ENCODE measurements at places on chromosomes 3 and 15.

DNA sequence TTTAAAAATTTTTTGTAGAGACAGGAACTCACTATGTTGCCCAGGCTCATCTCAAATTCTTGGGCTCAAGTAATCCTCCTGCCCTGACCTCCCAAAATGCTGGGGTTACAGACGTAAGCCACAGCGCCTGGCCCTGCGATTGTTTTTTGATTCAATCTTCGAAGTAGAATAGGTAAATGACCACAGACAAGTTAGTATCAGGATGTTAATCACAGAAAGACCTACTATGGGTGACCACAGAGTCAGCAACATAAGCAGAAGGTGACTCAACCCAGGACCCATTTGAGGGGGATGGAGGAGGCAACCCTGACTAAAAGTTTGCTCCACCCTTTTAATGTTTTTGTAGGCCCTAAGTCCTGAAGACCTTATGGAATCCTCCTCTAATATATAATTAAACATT is 10.0 kb upstream of the USP3 start:
- DNase-seq, result no peak

GRCh38 chr15:98551936-98552562 is 96.3 kb upstream of the IGF1R start:
- DNase-seq, result no peak

GRCh38 chr3:15453991-15454625 is 26.7 kb downstream of the EAF1 start:
- no peak for DNase-seq

- peak; percentile 48 for DNase-seq
Measured at GRCh38 chr3:143433787-143434378, 314.3 kb downstream of the CHST2 start.

DNA sequence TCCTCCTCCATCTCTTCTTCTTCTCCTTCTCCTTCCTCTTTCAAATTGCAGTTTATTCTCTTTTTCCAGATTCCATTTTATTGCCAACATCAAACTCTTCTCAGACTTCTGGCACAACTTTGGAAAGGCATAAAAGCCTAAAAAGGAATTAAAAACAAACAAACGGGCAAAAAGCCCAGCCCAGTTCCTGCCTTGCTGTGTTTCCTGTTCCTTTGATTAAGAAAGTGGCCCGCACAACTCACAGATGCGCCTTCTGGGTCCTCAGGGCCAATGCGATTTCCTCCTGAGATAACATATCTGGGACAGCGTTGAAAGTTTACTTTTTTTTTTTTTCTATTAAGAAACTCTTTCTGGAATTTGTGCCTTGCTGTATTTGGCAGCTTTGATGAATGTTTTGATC is 158.7 kb upstream of the UBE3A start:
- DNase-seq, result no peak

- DNase-seq, result no peak
Measured at GRCh38 chr15:89646416-89647141, 8.7 kb downstream of the KIF7 start.

DNA sequence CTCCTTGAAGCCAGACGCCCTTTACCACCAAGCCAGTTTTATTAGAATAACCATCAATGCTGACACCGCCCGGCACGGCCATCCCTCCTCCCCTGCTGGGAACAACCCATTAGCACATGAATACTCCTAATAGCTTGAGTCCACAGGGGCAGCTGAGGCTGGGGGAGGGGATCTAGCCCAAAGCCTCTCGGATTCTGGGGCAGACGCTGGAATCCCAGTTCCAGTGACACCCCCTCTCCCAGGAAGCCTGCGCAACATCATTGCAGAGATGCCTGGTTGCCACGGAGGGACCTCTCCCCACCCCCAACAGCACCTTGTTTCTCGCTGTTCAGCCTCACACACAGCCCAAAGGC is 1.2 kb upstream of the LINGO1 start:
- peak; percentile 94 for DNase-seq

DNA sequence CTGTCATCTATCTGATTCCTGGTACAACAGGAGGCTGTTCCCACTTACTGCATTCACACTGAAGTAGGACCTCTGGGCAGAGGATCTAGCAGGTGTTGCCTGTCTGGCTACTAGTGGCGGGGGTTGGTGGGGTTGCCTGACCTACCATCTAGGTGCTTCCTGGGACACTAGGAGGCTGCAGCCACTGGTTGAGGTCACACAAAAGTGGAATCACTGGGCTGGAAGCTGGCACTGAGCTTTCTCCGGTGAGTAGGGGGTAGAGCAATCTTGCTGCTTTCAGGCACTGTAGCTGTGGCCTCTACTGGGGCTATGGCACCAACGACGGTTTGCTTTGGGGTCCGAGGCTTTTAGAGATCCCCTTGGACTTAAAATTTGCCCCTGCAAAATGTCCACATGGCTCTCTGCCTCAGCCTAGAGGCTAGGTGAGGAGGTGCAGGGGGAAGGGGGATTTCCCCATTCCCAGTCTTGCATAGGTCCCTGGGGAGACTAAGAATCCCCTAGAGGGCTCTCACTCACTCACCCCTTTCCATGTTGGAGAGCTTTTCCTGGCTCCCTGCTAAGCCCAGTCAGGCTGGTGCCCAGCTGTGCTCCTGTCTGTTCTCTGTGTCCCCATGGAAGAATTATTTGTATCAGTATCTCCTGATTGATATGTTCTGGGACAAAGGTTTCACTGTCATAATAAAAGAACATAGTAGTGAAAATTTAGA is 397.7 kb upstream of the EPHA6 start:
- DNase-seq, result peak; percentile 9

- no peak for DNase-seq
Measured at GRCh38 chr3:43435706-43436105, 149.4 kb downstream of the SNRK start.

DNA sequence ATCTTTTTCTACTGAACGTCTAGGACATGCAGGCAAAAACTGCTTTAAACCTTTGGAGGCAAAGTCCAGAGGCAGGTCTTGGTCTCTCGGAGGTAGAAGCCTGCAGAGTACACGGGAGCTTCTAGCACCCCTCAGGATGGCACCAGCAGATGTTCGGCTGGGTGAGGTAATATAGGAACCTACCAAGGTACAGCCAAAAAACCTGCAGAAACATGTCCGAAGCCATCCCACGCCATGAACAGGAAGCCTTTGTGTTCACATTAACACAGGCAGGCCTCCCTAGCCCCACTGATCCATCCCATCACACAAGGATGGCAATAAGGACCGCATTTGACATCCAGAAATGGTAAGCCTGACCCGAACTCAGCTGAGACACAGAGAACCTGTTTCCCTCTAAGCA is 157.9 kb upstream of the HES1 start:
- no peak for DNase-seq

- no peak for DNase-seq
Measured at GRCh38 chr15:31607656-31608055, 281.0 kb downstream of the KLF13 start.

DNA sequence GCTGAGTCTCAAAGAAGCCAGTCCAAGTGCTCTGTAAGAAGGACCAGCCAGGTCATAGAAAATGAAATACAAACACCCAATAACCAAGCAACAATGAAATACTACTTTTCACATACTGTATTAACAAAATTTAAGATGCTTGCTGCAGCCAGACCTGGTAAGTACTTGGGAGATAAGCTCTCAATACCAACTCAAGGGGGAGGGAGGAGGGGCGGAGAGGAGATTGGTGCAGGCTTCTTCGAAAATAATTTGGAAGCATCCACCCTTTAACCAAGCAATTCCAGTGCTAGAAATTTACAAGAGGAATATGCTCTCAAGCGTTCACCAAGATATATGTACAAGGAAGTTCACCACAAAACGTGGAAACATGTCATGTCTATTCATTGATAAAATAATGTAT is 7.6 kb upstream of the LRRC2 start:
- DNase-seq, result peak; percentile 66

- no peak for DNase-seq
Measured at GRCh38 chr3:10926811-10927521, 65.6 kb upstream of the SLC6A1 start.

DNA sequence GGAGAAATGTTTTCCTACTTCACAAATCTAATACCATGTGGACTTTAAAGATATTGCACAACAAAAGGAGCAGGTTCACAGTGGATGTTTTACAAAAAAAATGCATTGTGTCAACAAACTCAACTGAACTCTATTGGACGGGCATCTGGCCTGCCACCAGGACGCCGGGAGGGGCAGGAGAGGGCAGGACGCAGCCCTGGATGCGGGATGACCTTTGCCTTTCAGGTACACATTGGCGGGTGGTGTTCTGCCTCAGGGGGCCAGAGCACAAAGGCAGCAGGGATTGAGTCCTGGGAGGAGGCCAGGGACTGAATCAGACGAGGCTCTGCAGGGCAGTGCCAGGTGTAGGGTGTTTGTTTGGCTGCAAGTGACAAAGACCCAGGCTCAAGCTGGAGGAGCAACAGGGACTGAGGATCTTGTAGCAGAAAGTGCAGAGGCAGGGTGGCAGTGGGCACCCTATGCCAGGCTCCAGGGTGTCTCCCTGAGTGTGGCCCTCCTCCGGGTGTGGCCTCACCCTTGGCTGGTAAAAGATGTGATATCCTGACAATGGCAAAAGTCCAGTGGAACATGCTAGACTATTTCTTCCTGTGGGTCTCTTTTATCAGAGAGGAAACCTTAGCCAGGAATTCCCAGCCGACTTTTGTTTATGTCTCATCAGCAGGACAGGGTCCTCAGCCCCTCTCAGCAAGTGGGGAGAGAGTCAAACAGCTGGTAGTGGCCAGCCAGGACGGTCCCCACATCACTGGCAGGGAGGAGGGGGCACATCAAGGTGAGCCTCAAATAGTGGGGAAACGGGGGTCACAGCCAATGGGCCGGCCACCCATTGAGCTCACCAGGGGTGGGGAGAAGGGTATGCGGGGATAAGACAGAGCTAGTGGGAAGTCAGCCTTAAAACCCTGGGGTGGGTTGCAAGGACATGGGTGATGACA is 29.7 kb upstream of the KLF13 start:
- peak; percentile 36 for DNase-seq

- no peak for DNase-seq
Measured at GRCh38 chr3:68458581-68458980, 473.8 kb downstream of the TAFA4 start.

- no peak for DNase-seq
Measured at GRCh38 chr3:66050821-66051220, 12.1 kb upstream of the MAGI1 start.

GRCh38 chr3:115918900-115919299 is 295.6 kb downstream of the GAP43 start:
- DNase-seq, result no peak

DNA sequence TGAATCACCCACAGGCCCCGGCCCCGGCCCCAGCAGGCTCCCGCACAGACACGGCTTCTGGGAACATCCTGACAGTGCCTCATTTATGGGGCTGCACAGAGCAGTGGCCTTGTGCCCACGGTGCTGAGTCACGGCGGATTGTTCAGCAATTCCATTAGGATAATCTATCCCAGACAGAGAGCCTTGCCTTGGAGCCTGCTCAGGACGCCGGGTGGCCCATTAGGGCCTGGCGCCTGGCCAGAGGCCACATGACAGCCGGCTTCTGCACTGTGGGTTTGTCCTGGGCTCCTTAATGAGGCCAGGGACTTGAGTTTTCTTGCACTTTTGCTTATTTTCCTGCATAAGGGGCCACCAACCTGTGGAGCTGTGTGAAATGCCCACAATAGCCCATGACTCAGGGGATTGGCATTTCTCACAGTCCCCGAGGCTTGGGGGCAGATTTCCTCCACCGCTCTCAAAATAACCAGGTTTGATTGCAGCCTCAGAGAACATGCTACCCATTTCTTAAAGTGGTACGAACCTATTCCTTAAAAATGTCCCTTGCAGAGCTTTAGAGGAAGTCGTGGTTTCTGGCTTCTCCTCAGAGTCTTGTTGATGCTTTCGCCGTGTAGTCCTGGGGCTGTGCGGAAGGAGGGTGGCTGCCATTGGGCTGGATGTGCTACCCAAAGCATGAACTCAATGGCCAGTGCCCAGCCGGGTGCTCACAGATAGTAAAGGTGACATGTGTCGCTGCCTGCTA is 19.0 kb downstream of the SYNM start:
- DNase-seq, result peak; percentile 85

- DNase-seq, result no peak
Measured at GRCh38 chr3:149547954-149548668, 73.6 kb downstream of the TM4SF4 start.

DNA sequence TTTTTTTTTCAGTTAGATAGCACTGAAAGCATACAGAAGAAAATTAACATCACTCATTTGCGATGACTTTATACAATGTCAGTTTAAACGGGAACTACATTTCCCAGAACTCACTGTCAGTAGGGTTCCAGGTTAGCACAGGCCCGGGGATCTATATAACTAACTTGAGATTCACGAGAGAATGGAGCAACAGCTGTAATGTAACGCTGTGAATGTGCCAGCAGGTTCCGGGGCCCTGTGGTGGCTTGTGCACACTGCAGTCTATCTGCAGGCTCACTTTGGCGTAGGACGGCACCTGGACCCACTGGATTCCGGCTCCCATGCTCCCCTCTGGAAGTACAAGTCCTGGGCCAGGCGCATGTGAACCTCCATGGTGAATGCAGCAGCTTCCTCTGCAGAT is 19.4 kb downstream of the CCR1 start:
- DNase-seq, result no peak

GRCh38 chr3:194548346-194549321 is 61.8 kb upstream of the ATP13A3 start:
- DNase-seq, result no peak

- no peak for DNase-seq
Measured at GRCh38 chr15:63500265-63501250, 3.8 kb upstream of the USP3 start.

- no peak for DNase-seq
Measured at GRCh38 chr15:83323296-83323711, 38.8 kb upstream of the BNC1 start.

DNA sequence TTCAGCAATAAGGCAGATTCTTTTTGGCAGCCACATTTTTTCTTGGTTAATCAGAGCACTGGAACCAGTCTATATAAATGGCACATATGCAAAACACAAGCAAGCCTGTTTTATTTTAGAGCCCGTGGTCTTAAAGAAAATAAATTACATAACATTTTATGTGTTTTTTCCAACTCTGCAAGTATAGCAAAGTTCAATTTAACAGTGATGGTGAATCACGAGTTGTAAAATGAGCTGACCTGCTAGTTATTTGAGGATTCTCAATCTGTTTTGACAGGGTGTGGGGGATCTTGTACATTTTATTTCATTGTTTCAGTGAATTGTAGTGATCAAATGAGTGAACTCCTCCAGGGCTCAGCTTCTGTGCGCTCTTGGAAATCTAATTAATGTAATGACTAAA is 2.7 kb downstream of the ARHGEF26 start:
- no peak for DNase-seq

DNA sequence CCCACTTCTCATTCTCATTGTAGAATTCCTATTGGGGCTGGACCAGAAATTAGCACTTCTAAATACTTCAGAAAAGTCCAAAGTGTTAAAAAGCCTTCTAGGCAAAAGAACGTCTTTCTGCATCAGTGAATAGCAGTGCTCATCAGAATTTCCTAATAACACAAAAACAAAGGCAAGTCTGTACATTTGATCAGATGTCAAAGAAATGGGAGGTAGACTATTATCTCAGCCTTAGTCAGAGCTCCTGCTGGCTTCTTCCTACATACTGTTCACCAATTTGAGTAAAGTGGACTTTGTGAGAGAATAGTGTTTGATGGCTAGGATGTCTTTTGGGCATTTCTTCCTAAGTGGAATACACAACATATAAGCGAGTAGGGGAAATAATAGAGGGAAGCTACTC is 48.7 kb downstream of the FOXB1 start:
- DNase-seq, result no peak

GRCh38 chr3:52401551-52401950 is 43.4 kb downstream of the SEMA3G start:
- DNase-seq, result no peak
